Uterus (tissue), 4 donors: ENCODE measurements at places on chromosomes 13 and 19. TPM values are rescaled to one million over a fixed set of nuclear protein-coding genes. Genes with fewer than 3 reads are reported as not detected.

DNA sequence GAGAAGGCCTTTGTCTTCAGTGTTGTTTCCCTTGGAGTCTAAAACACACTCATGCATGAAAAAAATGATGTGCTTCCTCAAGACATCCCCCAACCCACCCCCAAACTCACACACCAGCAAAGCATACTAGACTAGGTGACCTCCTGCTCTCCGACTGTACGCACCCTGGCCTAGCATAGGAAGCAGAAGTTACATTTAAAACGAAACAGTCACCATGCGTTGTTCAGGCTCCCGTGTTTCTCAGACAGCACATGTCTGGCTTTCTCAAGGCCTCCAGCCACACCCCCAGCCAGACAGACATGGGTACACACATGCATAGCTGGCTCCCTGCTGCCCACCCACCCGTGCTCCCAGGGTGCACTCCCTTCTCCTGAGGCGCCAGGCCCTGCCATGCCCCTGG, 28.7 kb upstream of the C1QTNF9 start:
- DNase-seq: no peak

The VSTM2B gene
- not detected for total RNA-seq

The SMIM24 gene
- total RNA-seq: not detected

GRCh38 chr19:35184267-35184666, 29.7 kb downstream of the FXYD5 start:
- DNase-seq: no peak

The VSIG10L gene
- 0.26 TPM for total RNA-seq

DNA sequence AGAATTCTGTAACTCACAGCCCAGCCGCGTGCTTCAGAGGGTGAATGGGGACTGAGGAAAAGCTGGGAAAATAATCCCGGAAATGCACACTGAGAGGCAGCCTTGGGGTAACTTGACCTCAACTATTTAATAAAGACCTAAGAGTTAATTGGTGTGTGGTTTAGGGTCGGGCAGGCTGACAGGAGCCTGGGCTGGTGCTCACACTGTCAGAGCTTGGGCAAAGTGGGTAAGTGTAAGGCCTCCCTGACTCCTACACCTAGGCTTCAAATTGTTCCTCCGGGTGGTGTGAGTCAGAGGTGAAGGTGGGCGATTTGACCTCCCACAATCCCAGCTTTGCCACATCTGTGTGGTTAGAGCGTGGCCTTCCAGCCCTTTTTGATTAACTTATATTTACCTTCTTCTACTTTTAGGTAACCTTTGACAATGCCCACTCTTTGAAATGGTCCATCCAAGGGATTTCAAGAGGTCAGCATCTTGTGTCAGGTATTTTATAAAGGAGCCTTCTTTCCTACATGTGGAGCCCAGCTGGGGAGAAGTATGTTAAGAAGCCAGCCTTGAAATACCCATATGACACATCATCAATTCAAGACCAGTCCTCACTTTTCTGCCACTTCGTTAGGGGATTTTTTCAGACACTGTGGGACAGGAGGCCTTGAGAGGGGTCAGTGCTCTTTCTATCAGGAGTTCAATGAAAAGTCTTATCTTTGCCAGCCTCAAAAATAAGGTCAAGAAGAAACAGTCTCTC, 114.2 kb downstream of the NUFIP1 start:
- DNase-seq: no peak

The CGB1 gene
- not detected for total RNA-seq

DNA sequence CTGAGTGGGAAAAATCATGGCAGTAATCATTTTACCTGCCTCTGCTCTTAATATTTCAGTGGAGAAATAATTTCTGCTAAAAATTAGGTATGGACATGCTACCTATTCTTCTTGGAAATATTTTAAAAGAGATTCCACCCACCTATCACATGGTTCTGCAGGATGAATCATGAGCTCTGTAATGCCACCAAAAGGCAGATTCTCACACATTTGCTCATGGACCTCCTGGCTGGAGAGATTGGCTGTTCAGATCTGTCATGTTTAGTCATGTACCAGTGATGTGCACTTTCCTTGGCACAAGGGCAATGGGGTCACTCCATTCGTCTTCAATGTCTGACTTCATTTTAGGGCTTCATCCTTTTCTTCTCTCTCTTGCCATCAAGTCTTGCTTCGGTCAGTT, 101.8 kb upstream of the MBNL2 start:
- DNase-seq: no peak

The ONECUT3 gene
- total RNA-seq: not detected

DNA sequence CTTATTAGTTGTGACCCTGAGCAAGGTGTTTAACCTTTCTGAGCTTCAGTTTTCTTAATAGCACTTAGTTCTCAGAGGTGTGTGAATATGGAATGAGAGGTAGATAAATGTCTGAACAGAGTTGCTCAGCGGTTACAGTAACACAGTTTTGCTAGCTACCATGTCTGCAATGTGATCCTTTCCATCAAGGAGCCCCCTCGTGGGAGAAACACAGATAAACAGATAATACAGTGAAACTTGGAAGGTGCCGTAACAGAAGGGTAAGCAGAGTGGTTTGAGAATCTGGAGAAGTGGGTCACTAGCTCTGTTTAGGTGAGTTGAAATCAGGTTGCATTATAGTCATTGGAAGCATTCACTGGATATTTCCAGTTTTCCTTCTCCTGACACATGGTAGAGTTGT, 38.9 kb downstream of the IRS2 start:
- DNase-seq: no peak

- DNase-seq: no peak
Measured at GRCh38 chr13:24361113-24361512, 51.7 kb downstream of the C1QTNF9 start.

GRCh38 chr19:49497047-49497788, 984 bp downstream of the RPS11 start:
- no peak for DNase-seq

DNA sequence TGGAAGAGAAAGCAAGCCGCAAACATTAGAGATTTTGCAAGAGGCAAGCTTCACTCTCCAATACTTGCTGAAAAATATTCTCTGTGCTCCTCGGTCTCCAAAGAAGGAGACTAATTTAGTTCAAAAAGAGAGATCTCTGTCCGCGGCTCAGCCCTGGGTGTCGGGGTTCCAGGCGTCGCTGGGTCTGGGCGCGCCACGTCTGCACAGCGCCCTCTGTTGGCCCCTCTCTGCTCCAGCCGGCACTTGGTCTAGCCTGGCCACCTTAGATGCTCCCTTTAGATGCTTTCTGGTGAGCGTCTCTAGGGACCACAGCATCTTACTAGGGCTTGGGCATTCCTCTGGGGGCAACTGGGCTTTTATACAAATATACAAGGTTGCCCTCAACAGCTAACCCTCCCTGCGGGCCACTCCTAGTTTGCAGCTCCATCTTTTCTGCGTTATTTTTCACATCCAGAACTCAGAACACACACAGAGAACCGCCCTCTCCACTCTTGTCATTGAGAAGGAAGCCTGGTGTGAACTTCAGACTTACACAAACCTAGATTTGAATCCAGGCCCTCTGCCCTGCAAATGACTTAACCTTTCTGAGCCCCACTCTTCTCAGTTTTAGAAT, 78.3 kb downstream of the CYSLTR2 start:
- no peak for DNase-seq

The KLHL1 gene
- not detected for total RNA-seq

DNA sequence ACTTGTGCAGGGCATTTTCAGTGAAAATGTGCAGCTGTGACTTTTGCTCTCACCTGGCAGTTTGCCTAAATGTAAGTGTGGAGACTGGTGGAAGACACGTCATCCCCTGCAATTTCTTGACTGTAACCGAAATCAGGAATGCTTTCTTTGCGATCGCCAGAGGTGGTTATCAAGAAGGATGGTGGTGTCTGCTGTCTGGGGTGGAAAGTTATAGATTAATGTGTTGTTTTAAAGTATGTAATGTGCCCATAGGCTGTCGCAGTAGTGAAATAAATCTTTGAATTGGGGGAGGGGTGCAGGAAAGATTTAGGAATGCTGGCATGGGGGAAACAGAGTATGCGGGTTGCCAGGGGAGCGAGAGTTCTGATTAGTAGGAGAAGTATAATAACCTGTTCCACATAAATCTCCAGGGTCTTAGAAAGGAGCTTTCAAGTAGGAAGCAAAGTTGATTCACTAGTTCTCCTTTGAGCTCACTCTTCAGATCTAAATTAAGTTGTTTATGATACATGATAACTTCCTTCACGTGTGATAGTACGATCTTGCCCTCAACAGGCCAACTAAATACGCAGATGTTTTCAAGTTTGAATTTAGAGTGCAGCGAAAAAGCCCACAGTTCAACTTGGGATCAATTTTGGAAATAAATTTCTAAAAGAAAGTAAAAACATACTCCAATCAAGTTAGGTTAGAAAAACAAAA, 1520.0 kb upstream of the SLC10A2 start:
- DNase-seq: no peak

- DNase-seq: no peak
Measured at GRCh38 chr13:102724923-102725322, 30.1 kb upstream of the METTL21C start.

- DNase-seq: no peak
Measured at GRCh38 chr13:20182231-20182846, 10.4 kb downstream of the GJB2 start.

DNA sequence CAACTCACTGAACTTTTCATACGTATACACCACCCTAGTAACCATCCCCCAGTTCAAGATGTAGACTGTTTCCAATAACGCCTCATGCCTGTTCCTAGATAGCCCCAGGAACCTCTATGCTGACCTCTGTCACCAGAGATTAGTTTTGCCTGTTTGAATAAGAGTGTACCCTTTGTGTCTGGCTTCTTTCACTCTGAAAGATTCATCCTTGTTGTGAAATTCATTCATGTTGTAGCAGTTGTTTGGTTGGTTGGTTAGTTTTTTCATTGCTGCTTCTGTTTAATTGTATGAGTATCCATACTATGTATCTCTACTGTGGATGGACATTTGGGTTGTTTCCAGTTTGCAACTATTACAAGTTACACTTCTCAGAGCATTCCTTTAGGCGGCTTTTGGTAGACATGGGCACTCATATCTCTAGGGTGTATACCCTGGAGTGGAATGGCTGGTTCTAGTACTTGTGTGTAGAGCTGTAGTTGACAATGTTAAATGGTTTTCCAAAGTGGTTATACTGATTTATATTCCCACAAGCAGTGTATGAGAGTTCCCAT, 1.6 kb downstream of the RNASEH2B start:
- DNase-seq: no peak

DNA sequence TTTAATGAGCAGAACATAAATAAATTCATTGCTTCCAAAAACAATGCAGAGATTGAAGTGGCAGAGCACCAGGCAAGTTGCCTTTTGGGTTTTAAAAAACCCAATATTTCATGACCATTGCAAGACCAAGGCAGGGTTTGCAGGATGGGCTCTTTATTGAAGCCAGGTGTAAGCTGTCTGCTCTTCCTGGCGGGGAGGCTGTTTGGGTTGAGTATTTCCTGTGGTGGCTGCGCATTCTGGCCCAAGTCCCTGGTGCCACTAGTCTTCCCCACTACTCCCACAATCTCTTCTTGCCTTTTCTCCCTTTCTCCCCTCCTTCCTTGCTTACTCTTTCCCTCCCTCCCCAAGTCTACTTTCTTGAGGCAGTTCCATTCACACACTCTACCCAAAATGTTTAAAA, 116.4 kb downstream of the AKAP11 start:
- DNase-seq: no peak

The CGB3 gene
- total RNA-seq: not detected

The MADCAM1 gene
- not detected for total RNA-seq

GRCh38 chr13:78020861-78021260, 102.2 kb upstream of the EDNRB start:
- no peak for DNase-seq

The LRP3 gene
- 23.9 TPM for total RNA-seq

DNA sequence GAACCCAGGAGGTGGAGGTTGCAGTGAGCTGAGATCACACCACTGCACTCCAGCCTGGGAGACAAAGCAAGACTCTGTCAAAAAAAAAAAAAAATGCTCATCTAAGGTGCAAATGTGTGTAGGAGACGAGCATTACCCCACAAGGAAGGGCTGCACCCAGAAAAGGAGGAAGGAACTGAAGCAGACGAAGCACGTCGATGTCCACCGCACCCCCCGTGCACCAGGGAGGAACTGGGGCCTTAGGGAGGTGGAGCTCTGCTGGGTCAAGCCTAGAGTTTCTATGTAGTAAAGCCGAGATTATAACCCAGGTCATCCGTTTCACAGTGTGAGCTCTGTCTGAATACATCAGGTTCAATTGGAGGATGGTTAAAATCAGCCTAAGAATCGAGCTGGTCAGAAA, 1.1 kb downstream of the VSTM1 start:
- no peak for DNase-seq

- DNase-seq: no peak
Measured at GRCh38 chr19:11649941-11650340, 52.7 kb downstream of the ZNF627 start.

- peak; percentile 39 for DNase-seq
Measured at GRCh38 chr19:56966697-56967299, 126.3 kb upstream of the PEG3 start.

DNA sequence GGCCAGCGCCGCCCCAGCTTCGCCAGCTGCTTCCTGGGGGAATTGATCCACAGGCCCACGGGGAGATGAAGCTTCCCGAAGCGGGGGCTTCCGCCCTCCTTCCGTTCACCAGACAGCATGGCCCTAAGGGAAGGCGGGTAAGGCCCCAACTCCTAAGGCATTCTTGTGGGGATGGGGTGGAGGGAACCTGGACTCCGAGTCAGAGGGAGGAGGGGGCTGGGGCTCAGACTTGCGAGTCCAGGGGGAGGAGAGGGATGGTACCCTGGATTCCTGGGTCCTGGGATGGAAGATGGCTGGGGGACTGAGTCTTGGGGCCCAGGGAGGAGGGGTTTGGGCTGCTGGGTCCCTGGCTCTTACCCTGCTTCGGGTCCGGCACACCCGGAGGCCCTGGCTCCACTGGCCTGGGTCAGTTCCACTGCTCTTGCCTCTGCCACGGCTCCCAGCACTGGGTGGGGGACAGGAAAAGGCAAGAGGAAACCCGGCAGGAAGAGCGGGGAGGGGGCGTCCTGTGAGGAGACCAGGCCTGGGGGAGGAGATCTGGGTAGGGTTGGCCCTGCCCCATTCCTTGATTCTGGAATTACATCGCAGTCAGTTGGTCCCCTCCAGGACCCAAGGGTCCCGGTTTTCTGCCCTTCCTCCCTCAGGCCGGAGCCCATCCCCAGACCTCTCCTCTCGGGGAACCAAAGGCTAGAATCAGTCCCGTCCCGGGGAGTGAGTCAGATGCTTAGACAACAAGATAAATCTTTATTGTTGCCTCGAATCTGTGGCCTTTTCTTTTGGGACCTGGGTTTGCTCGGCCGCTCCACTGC, at the start of gene RASIP1:
Gene RASIP1, minus strand, starts transcription at position 447 of the 809 bp plus-strand sequence. Its CDS starts 328 bp downstream, at position 119.
- peak; percentile 69 for DNase-seq

The ZNF737 gene
- total RNA-seq: 64.0 TPM

DNA sequence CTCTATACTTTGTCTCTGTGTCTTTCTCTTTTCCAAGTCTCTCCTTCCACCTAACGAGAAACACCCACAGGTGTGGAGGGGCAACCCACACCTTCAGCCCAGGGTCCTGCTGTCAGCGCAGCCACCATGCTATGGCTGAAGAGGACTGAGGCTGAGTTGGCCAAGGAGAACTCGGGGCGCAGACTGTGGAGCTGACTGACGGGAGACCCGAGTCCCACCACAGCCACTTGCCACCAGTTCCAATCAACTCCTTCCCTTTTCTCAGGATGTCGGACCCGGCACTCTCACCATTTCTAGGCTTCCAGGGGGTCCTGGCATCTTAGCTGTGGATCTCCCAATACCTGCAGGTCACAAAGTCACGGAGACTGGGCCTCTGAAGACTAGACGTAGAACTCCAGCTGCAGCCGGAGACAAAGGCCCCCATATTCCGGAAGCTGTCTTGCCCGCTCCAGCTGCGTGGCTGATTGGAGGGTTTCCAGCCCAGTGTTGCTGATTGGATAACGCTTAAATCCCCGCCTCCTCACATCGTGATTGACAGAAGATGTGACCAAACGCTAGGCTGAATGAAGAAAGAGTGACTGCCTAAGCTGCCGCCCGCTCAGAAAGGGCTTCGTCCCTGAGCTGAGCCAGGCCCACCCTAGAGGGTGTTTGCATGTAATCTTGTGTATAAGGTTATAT, 63.6 kb downstream of the ZNF429 start:
- peak; percentile 83 for DNase-seq
